ENCODE measurements at places on chromosomes 11 and 22. TPM values are rescaled to one million over a fixed set of nuclear protein-coding genes. Genes with fewer than 3 reads are reported as not detected.
A peak's percentile ranks its signal among the peaks of the same experiment; 100 is the strongest.

DNA sequence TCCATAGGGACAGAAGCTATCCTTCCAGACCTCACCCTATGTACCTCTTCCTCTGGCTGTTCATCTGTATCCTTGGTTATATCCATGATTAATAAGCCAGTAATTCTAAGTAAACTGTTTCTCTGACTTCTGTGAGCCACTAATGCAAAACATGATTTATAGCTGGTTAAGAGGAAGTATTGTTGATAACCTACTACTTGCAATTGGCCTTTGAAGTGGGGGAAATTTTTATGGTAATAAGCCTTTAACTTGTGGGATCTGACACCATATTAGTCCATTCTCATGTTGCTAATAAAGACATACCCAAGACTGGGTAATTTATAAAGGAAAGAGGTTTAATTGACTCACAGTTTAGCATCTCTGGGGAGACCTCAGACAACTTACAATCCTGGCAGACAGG lies 21.9 kb downstream of the CASP12 start:
- DNase-seq: no peak

DNA sequence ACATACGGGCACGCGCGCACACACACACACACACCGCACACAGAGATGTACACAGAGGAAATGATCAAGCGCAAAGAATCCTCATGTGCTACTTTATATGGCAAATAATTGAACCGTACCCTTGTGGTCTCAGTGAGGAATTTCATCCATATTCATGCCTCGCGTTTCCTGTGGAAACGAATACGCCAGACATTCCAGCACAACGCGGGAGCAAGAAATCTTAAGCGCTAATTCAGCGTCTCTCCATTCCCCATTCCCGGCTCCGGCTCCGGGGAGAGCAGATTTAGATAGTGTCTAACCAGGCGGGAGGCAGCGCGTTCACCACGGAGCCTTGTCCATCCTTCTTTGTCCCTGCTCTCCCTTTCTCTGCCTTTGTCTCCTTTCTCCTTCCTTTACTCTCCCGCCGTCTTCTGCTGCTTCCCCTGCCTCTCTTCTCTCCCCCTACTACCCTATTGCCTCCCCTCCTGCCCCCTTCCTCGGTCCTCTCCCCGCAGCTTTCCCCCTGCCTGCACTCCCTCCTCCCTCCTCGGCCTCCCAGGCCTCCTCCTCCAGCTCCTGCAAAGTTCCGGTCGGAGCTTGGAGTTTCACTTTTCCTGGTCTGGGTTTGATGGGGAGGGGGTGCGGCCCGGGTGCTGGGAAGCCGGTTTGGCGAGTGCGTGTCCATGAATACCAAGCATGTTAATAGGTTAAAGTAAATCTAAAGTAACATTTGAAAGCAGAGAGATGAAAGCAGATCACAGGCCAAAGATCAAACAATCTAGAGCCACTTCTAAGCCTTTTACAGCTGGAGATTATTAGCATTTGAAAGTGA lies 579.3 kb downstream of the BUD13 start:
- DNase-seq: no peak

DNA sequence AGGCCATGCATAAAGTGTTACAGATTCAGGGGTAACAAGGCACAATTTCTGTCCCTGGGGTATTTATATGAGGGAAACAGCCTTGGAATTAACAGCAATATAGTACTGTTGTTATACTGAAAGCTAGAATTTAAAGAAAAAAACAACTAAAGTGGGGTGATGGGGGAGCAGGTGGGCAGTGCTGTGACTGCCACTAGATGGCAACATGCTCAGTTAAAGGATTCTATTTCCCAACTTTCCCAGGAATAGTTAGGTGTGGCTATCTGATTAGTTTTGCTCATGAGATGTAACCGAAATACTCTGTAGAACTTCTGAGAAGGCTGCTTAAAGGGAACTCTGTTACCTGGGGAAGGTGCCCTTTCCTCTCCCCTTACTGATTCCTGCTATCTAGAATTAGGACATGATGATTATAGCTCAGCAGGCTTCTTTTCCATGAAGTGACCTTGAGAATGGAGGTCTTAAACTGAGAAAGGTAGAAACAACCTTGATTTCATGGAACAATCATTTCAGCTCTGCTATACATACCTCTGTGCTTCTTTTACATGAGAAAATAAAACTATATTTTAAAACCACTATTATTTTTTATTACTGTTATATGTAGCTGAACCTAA lies 102.6 kb downstream of the RELT start:
- peak; percentile 2 for DNase-seq

APOBEC3F gene
- total RNA-seq: 25.0 TPM

DNA sequence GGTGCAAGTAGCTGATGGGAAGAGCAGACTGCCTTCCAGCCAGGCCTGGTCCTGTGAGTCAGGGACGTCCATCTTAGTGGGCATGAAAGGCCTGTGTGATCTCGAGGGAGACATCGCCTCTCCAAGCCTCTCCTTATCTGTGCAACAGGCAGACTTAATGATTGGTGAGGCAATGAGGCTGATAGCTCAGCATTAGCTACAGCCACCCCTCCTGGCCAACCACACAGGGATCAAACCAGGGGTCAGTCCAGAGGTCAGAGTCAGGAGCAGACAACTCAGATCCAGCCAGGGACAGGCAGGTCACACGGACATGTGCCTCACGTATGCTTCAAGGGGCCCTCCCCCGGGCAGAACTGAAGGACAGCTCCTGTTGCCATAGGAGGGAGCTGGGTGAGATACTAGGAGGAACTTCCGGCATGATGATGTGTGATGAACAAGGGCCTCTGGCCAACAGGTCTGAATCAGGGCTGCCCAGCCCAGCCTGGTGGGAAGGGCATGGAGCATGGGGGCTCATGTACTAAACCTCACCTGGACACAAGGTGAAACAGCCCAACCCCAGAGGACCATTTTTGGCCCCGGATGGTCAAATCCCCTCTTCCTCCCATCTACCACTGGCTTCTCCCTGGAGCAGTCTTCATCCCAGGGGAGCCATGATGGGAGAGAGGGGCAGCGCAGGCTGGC lies 2.8 kb upstream of the APOC3 start:
- no peak for DNase-seq

CYTH4 gene
- total RNA-seq: 33.2 TPM

DNA sequence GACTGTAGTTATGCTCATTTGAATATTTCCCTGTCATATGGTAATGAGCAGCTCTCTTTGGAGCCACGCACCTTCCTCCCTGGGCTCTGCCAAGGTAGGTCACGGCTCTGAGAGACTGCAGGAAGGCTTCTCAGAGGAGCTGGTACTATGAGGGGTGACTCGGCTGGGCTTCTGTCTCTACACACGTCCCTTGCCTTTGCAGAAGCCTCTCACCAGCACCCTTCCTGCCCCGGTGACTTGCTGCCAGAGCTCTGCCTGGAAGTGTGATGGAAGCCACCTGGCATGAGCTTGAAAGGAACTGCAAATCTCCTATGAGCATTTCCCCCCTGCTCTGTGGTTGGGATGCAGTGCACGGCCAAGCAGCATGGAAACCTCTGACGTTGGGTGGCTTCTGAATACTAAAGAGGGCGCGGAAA lies 74.2 kb downstream of the KIRREL3 start:
- DNase-seq: no peak

GRCh38 chr11:78216571-78217287 lies 28.0 kb downstream of the USP35 start:
- no peak for DNase-seq

GRCh38 chr11:102118937-102119336 lies 8.7 kb downstream of the YAP1 start:
- DNase-seq: no peak

Measured in activated CD8-positive, alpha-beta T cell treated with anti-CD3 and anti-CD28 coated beads for 36 hours (primary cell).